Kidney (tissue), 22 donors: ENCODE measurements at places on chromosomes 1 and 21. TPM values are rescaled to one million over a fixed set of nuclear protein-coding genes. Genes with fewer than 3 reads are reported as not detected.

SH3BGR gene
- polyA plus RNA-seq, result 12.2 TPM

ZFYVE9 gene
- 10.5 TPM for polyA plus RNA-seq

DNA sequence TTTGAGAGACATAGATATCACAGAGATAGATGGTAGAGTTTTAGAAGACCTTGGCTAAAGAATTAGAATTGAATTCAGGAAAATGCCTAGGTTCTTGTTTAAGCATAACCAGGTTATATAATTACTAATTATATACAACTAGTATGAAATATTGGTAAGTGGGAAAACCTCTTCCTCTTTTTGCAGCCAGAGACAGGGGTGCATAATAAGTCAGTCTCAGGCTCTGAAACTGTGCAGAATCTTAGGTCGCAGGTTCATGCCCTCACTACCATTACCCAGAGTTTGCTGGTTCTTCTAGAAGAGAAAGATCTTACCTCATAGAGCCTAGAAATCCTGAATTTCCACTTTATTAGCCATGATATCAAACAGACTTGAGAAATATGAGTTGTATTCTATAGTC lies 183.3 kb downstream of the NEK7 start:
- H3K36me3 ChIP-seq, result no peaks in the 10 kb centered on the region
- no peak overlapping the region for H3K27ac ChIP-seq
- no peak for DNase-seq
- no peak overlapping the region for H3K4me3 ChIP-seq
- H3K27me3 ChIP-seq, result no peaks in the 10 kb centered on the region
- H3K4me1 ChIP-seq, result no peaks in the 10 kb centered on the region

- no peak overlapping the region for H3K27ac ChIP-seq
- no peaks in the 10 kb centered on the region for H3K4me1 ChIP-seq
- H3K4me3 ChIP-seq, result no peak overlapping the region
Measured at GRCh38 chr1:82542766-82543165, 742.0 kb downstream of the ADGRL2 start.

ETS2 gene
- 43.1 TPM for polyA plus RNA-seq

SLC9C2 gene
- 0.52 TPM for polyA plus RNA-seq

GRCh38 chr1:52674497-52675384 lies 23.4 kb downstream of the COA7 start:
- no peaks in the 10 kb centered on the region for H3K36me3 ChIP-seq
- H3K4me3 ChIP-seq, result no peak overlapping the region
- no peaks in the 10 kb centered on the region for H3K27me3 ChIP-seq
- no peak overlapping the region for H3K27ac ChIP-seq

DNA sequence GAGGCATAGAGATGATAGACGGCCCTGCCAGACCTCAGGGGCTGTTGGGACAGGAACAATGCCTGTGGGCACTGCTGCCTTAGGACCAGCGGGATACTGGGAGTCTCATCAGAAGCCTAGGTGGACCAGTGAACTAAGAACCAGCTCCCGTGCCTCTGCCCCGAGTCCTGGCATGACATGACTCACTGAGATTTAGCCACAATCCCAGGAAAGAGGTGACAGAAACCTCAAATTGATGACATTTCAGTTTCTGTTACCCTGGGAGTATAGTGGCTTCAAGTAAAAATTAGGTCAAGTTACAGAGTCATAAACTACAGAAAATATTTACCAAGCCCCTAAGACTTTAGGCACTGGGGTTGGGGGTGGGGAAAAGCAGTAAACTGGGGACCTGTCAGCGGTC lies 74.6 kb upstream of the GADD45A start:
- no peak overlapping the region for H3K4me3 ChIP-seq
- no peaks in the 10 kb centered on the region for H3K36me3 ChIP-seq
- peak overlapping the region; percentile 90 for H3K27ac ChIP-seq
- no peak for DNase-seq
- no peaks in the 10 kb centered on the region for H3K27me3 ChIP-seq

ANKRD45 gene
- polyA plus RNA-seq, result 1.2 TPM

MEGF6 gene
- polyA plus RNA-seq, result 2.8 TPM

DNA sequence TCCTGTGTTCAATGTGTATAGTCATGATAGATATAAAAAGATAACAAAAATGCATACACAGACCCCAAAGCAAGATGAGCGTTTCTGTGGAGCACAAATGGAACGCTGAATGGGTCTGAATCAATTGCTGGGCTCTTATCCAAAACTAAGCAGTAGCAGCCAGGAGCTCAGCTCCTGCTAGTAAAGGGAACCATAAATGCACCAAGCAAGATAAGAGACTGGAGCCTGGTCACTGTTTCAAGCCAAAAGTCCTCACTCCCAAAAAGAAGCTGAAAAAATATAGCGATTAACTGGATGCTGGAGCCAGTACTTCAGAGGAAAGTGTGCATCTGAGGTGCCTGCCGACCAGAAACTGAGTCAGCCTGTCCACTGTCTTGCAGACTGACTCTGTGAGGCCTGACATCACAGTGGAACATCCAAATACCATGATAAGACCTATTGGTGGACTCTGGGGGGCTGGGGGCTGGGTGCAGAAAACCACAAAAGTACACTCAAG lies 68.9 kb downstream of the LRRC8C start:
- no peak overlapping the region for H3K4me3 ChIP-seq
- H3K27ac ChIP-seq, result no peak overlapping the region
- no peak for DNase-seq
